Myocyte (in vitro differentiated cells): ENCODE measurements at places on chromosomes 7 and 10. TPM values are rescaled to one million over a fixed set of nuclear protein-coding genes. Genes with fewer than 3 reads are reported as not detected.

TAS2R41 gene
- total RNA-seq: not detected in 2 replicates

DNA sequence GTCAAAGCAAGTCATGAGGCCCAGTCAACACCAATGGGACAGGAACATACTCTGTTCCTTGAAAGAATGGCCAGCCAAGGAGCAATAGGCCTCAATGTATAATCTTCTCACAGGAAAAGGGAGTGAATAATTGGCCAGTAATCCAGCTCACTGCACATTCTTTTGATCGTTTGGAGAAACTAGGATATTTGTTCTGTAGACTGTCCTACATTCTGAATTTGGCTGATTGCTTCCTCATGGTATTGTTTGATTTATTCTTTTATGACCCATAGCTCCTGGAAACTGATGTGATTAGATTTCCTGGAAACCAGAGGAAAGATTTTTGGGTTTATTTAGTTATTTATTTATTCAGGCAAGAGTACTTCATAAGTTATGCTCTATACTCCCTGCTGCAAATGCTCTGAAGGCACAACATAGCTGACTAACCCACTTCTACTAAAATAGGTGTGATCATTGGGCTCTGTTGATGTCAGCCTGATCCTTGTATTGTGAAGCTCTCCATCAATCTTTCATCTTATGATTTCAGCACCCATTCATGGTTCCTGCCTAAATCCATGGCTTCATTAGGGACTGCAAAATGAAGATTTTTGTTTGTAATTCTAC lies 745.2 kb downstream of the SUGCT start:
- DNase-seq: no peak

DNA sequence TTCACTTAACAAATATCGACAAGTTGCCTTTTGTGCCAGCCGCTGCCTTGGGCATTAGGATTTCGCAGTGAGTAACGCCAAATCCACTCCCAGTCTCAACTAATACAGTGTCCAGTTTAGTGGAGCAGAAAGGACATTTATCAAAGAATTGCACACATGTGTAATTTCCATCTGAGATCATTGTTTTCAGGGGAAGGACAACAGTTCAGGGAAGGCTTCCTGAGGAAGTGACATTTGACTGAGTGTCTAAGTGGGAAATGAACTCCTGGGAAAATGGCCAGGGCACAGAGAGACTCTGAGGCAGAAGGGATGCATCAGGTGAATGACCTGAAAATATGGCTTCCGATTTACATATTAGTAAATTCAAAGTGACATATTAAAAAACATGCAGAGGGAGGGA lies 89.4 kb downstream of the ITGA8 start:
- no peak for DNase-seq

NUDCD3 gene
- total RNA-seq: 84.3 and 101 TPM in 2 replicates

DNA sequence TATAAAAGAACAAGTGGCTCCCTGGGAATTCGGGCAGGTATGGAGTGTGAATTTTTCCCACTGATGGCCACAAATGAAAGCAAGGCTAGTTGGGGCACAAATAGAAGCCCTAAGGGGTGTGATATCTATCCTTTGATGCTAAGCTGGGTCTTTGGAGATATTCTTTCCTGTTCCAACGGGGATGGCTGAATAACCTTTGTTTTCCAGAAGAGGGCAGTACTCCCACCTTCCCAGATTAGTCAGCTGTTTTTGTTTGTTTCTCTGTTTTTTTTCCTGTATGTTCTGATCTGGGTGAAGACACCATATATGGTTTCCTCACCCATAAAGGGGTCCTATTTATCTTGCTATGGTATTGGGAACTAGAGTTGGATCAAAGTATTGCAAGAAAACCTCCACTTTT lies 947.7 kb upstream of the SORCS1 start:
- DNase-seq: no peak

- no peak for DNase-seq
These were observed 151.3 kb upstream of the FAM20C start for GRCh38 chr7:40799-41750.

IFIT1B gene
- not detected in 2 replicates for total RNA-seq

PNLIPRP2 gene
- total RNA-seq: not detected in 2 replicates

- peak; percentile 31 for DNase-seq
These were observed 2.4 kb downstream of the TLL2 start for GRCh38 chr10:96511044-96511945.

DNA sequence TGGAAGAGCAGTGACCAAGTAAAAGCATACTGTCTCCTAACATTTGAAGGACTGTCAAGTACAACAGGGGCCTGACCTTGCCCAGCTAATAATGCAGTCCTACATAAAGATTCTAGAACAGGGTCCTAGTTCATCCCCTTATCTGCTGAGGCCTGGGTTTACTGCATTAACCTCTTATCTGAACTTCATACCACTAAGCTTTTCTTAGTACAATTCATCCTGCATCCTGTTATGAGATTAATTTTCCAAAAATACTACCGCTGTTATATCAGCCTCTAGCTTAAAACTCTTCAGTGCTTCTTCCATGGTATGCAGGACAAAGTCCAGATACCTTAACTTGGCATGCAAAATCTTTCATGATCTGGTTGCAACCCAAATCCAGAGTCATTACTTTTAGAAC lies 72.5 kb downstream of the CHRM2 start:
- DNase-seq: no peak

WNT2 gene
- not detected in 2 replicates for total RNA-seq

ZNF316 gene
- total RNA-seq: 33.7 and 40.8 TPM in 2 replicates

GRCh38 chr7:50632561-50633413 lies 67.6 kb upstream of the DDC start:
- peak; percentile 69 for DNase-seq

DNA sequence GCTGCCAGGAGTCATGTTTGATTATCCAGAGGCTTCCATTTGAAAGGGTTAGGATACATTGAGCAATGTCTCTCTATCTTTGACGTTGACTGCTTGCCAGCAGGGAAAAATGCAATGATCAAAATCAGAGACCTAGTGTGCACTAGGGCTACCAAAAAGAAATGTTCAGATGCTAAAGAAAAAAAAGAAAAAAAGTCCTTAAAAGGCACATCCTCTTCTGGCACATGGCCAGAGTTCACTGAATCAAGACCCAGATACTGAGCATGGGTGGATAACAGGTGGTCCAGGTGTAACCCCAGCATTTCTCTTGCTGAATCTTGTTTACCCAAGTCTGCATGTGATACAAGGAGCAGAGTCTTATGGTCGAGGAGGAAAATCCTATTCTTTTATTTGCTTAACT lies 899.3 kb downstream of the SORCS3 start:
- DNase-seq: no peak

DNA sequence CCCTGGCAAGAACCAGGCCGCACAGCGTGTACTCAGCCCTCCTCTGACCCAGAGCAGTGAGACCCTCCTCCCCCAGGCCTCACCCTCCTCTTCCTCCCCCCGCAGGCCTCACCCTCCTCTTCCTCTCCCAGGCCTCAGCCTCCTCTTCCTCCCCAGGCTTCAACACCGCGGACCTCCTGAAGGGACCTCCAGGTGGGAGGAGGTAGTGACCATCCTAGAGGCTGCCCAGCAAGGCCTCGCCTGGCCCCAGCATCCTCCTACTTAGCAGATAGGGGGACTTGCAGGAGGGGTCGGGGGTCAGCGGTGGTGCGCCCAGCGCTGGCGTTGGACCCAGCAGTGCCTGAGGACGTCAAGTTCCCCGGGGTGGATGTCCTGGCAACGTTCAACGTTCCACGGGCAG lies 270.8 kb downstream of the ELFN1 start:
- no peak for DNase-seq

CPA1 gene
- total RNA-seq: 1.3 and 6.5 TPM in 2 replicates

GRCh38 chr10:118220346-118220850 lies 121.7 kb downstream of the FAM204A start:
- no peak for DNase-seq

DNA sequence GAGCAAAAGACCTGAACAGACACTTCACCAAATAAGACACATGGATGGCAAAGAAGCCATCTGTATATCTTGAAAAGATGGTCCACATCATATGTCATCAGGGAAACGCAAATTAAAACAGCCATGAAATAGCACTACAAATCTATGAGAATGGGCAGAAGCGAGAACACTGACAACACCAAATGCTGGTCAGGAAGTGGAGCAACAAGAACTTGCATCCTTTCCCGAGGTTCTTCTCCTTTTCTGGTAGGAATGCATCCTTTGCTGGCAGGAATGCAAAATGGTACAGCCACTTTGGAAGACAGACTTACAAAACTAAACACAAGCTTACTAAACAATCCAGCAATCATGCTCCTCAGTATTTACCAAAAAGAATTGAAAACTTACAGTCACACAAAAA lies 60.0 kb downstream of the PIK3AP1 start:
- no peak for DNase-seq

OR6V1 gene
- not detected in 2 replicates for total RNA-seq

DNA sequence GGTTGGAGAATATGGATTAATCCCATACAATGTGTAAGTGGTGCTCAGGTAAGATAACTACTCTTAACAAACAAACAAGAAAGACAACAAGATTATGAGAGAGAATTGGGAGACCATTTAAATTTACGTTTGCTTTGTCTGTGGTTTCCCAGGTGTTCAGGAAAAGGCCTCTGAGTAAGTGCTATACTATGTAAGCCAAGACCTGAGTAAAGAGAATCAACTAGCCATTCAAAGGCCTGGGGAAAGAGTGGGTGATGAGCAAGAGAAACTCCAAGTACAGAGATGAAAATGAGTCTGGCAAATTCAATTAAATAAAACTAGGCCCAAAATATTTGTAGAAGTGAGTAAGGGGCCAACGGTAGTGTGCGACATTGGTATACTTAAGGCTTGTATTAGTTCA lies 9.9 kb downstream of the CSTF2T start:
- DNase-seq: no peak

- no peak for DNase-seq
These were observed 86.5 kb downstream of the GSAP start for GRCh38 chr7:77329466-77330168.

GRCh38 chr7:75943864-75944263 lies 28.9 kb downstream of the POR start:
- DNase-seq: peak; percentile 66

R3HCC1L gene
- 10.8 and 12.2 TPM in 2 replicates for total RNA-seq

DNA sequence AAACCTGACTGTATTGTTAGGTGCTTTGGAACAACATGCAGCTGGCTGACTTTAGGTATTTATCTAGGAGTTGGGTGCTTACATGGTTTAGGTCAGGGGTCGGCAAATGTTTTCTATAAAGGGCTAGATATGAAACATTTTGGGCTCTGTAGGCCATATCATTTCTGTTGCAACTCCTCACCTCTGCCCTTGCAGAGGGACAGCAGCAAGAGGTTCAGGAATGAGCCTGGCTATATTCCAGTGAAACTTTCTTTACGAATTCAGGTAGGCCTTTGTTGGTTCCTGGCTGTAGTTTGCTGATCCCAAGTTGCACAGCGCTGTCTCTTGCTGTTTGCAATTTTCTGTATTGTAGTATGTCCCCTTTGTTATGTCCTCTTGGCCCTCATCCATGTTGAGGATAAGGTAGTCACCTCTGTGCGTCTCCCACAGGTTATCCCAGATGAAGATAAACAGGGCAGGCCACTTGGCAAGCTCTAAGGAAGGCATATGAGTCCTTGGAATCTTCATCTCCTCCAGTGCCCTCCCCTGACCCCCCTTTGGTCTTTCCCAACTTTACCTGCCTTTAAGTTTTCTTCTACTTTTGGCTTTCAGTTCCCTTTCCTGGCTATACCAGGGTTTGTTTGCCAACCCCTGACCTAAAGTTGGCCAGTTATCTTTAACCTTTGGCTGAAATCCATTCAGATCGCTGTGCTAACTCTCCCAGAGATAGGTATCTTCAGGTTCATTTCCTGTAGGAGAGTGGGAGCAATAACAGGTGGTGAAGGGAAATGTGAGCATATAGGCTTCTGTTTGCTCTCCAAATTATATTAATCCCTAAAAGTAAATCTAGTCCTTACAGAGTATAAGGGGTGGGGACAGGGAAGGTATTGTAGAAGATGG lies 36.1 kb downstream of the SGPL1 start:
- DNase-seq: no peak

- DNase-seq: no peak
These were observed 16.3 kb upstream of the ZMIZ1 start for GRCh38 chr10:79052291-79053080.

DNA sequence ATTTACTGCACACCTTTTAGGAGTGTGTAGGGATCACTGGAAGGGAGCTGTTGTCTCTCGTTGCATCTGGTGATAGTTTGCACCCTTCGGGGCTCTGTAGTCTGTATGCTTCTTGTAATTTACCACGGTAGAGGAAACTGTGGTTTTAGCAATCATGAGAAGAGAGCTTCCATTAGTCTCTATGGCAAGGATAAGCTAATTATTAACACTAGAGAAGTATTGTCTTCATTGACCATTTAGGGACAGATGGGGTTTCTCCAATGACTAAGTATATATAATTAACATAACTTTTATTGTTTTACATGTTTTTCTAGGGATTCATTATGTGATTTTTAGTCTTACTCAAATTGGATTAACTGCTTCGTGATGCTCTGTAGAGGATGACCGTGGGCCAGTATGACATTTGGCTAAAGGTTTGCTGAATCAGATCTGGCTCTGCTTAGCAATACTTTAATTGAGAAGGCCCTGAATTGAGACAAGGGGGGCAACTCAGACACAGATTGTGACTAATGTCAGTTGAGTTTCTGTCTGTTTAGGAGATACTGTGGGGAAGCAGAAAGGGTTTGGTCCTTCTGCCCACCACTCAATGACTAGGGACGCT lies 8.7 kb downstream of the SLC18A2 start:
- no peak for DNase-seq

DNA sequence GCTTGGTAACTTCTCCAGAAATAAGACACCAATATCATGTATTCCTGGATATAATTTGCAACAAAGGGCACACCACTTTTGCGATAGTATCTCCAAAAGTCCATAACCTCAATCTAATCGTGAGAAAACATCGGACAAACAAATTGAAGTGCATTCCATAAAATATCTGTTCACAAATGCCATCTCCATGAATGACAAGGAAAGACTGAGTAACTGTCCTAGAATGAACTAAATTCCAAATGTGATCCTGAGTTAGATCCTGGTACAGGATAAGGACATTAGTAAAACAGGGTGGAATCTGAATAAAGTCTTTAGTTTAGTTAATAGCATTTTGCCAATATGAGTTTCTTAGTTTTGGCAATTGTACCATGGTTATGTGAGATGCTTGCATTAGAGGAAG lies 384.2 kb downstream of the SUGCT start:
- no peak for DNase-seq

GRCh38 chr10:83934641-83935338 lies 204.5 kb upstream of the GHITM start:
- DNase-seq: no peak

DNA sequence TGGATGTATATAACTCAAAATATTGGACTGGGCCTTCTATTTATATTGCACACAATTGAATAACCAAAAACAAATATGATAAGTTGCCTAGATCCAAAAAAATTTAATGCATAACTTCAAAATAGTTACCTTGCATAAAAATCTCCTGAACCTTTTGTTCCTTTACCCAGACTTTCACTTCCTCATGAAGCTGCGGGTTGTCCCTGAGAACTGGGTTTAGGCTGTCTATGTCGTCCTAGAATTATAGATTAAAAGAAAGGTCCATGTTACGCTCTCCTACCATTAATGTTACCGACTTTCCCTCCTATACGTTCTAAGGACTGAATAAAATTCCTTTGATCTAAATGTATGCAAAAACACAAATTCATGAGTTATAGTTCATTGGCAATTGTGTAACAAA lies 86.6 kb downstream of the NRBF2 start:
- DNase-seq: no peak

- DNase-seq: no peak
These were observed 2.0 kb upstream of the ARPC1B start for GRCh38 chr7:99372275-99373090.

GRCh38 chr7:28199021-28199510 lies 18.5 kb upstream of the JAZF1 start:
- DNase-seq: no peak

MCMBP gene
- 27.3 and 36.6 TPM in 2 replicates for total RNA-seq

ACTL6B gene
- not detected in 2 replicates for total RNA-seq
